ENCODE measurements at places on chromosomes 5 and 9.

DNA sequence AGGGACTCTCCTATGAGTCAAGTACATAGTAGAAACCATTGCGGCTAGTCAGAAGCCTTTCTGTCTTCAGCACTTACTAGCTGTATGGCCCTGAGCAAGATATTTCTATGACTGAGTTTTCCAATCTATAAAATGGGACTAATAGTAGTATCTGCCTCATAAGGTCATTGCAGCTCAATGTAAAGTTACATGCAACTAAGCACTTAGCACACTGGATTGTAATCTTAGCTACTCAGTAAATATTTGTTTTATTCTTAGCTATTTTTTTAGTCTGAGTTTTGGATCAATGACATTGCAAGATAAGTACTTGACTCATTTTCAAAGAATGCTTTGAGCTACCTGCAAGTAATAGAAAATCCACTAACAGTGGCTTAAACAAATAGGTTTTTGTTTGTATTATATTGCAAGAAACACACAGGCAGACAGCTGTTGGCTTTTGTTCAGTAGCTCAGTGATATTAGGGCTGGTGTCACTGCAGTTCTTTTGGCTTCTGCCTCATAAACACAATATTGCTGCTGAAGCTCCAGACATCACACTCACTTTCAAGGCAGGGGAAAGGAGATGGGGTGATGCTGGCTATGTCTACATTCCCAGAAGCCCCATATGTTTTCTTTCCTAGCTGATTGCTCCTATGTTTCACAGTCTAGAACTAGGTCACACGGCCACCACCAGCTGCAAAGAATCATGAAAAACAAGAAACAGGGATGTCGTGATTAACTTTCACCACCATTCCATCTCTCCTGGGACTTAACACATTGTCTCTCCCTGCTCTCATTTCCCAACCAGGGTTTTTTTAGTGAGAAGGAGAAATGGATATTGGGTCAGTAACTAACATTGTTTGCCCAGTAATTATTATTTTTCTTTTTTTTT, 26.9 kb upstream of the FAT2 start:
- no peak for DNase-seq

- no peak for DNase-seq
These were observed 76.2 kb upstream of the PTPN3 start for GRCh38 chr9:109574061-109574882.

DNA sequence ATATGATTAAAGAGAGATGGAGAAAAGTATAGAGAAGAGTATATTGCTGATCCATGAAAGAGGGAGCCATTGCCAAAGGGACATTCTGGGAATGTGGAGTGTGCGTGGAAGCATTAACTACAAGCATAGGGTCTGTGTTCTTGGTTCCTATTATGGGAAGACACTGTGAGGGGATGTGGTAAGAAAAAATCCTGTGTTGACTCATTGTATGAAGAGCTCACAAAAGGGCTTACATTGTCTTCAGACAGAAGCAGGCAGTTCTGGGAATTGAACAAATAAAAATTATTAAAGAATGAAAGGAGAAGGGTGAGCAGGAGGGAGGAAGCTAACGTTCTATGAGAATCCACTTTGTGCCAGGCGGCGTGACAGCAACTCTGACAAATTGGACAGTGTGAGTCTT, 250.4 kb upstream of the CHD1 start:
- no peak for DNase-seq

GRCh38 chr5:2575871-2576270, 175.6 kb downstream of the IRX2 start:
- no peak for DNase-seq

DNA sequence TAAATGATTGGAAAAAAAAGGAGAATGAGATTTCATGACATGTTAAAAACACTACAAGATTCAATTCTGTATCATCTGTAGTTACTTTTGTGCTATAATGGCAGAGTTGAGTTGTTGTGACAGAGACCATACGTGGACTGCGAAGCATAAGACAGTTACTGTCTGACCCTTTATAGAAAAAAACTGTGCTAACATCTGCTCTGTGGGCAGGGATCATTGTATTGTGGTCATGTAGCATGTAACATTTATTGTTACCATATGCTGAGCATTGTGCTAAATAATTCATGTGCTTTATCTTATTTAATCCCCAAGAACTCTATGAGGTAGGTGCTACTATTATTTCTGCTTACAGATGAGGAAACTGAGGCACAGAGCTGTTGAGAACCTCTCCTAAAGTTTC, 147.3 kb upstream of the HMHB1 start:
- no peak for DNase-seq

- DNase-seq: no peak
These were observed 7.7 kb upstream of the NR5A1 start for GRCh38 chr9:124514874-124515273.

- no peak for DNase-seq
These were observed 99.4 kb upstream of the HAND1 start for GRCh38 chr5:154577416-154577815.

GRCh38 chr9:10274988-10275387, 337.8 kb downstream of the PTPRD start:
- no peak for DNase-seq

DNA sequence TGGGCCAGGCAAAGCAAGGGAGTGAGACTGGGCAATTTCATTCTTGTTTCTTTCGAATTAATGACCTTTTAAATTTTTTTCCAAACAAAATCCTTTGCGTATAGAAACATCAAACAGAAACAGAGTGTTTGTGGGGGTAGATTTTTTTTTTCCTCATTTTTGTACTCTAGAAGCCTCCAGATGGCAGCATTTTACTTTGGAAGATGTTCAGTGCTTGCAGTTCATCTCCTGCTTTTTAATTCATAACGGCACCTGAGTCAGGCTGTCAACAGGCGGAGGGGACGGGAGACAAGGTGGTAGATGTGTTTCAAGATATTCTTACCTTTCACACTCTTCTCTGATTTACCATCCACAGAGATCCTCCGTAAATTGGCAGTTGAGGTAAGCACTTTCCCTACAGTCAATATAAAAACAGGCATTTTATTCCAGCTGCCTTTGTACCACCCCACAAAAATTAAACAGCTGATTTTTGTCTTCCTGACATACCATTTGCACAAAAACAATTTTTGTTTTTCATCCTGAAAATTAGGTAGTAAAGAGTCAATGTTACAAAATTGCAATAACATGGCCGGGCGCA, 99.5 kb upstream of the FBXL17 start:
- DNase-seq: no peak

GRCh38 chr5:146103594-146103993, 1.8 kb downstream of the PLAC8L1 start:
- DNase-seq: no peak

DNA sequence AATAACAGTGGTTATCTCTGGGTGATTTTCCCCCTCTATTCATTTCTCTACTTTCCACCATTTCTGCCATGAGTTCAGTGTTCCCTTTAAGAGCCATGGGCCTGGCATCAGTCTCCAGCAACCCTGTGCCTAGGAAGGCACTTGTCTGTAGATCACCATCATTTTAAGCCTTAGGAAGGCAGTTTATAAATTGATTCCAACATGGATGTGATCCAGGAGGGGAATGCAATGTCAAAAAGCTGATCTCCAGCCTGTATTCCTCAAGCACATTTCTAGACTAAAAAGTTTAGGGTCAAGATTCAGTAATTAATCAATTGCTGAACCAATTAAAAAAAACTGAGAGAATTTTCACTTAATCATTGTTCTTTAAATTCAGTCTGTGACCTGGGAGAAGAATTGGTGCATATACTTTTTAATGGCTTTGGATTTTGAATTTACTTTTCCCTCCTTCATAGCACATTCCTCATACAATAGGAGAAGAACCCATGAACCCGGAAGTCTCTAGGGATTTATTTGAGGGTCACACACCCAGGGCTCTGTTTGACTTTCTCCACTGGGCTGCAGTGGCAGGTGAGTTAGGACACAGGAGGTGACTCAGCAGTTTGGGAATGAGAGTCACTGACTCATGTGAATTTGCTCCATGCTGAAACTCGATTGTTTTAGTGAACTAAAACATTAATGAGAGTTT, 6.1 kb upstream of the ERMP1 start:
- DNase-seq: no peak

DNA sequence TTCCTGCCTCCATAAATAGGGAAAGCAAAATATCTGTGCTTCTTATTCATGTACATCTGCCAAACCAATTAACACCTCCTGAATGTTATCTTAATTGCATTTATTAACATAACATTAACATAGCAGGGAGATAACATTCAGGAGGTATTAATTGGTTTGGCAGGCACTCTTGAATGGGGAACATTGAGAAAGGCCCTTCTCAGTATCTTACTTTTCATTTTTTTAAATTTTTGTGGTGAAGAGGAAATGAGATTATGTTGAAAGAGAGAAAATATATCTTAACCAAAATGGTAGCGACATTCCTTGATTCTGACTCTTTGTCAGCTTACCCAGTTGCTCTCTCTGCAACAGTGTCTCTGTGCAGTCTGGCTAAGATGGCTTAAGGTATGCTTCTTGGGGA, 100.4 kb upstream of the TLE1 start:
- DNase-seq: no peak

DNA sequence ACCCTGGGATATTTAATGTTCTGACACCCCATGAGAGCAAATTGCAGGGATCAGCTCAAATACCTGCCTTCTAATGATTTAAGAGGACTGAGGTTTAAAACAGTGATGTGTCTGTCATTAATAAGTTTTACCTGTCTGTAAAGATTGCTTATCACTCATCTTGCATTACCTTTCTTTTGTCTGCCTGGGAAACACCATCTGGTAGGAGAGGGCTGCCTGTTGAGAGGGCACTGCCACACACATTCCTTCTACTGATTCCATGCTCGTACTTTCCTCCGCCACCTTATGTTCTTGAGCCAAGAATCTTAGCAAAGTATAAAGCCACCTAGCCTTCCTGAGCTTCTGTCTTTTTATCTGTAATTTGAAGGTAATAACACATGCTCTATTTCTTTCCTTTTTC, 118.6 kb downstream of the KCTD16 start:
- DNase-seq: no peak

DNA sequence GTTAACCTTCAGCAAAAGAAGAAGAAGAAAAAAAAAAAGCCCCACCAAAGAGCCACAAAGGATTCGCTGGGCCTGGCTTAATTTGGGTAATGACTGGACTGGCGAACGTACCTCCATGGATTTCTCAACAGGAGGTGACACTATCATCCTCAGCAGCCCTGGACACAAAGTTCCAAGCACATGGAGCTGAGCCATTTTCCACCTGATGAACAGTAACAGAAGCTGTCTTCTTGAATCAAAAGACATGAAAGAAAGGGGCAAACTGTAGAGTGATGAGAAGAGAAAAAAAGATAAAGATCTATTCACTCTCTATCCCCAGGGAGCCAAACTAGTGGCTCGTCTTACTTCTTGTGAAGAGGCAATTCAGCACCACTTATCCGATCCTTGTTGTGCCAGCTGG, 150.2 kb upstream of the TRPM3 start:
- no peak for DNase-seq

- DNase-seq: no peak
These were observed 478.8 kb upstream of the TNC start for GRCh38 chr9:115596746-115597080.

GRCh38 chr5:58918021-58918729, 335.3 kb downstream of the RAB3C start:
- DNase-seq: no peak

- no peak for DNase-seq
These were observed 150.4 kb upstream of the PCSK5 start for GRCh38 chr9:75739884-75740611.

DNA sequence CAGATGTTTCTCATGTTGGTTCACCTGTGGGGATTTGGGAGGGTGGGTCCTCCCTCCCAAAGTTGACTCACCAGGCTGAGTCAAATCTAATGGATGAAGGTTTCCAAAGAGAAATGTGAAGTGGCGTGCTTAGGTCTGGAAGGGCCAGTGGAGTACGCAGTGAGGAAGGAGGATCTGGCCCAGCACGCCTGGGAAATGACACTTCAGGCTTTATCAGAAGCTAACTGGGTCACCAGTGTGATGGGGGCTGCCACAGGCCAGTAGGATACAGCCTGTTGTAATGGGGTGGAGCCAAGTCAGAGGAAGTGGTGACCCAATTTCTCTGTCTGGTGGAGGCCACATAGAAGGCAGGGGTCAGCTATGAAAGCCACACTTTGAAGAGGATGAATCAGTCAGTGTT, 18.0 kb downstream of the POLR1E start:
- no peak for DNase-seq

DNA sequence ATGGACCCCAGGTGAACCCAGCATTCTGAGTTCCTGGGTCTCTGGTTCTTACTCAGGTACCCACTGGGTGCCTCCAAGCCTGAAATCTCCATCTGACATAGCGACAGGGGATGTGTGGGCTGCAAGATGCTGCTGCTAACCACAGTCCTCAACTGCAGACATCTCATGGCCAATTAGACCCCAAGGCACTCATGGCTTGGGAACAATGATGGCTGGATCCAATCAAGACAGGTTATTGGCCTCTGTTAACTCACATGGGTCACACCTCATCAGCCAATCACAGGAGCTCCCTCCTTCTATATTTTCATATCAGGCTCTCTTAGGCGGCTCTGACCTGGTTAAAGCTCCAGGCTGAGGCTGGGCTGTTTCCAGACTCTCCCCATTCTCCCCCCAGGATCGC, 57.0 kb downstream of the CXXC5 start:
- no peak for DNase-seq

- no peak for DNase-seq
These were observed 128.7 kb upstream of the OTULINL start for GRCh38 chr5:14452685-14453454.

DNA sequence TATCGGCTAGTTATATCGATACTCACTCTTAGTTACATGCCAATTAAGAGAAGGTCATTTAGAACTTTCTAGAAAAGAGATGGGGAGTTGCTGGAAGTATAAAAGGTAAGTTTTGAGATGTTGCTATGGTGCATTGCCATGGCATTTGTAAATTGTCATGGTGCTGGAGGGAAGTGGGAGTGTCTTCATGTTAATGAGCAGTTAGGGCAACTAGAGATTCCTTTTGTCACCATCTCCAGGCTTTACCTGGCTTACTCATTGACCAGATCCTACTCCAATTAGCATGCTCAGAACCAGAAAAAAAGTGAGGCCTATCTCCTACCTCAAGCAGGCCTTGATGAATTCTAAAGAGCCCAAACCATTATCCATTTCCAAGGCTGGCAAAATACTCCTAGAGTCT, 82.8 kb downstream of the PRR16 start:
- no peak for DNase-seq

GRCh38 chr5:119074419-119074818, 3.5 kb downstream of the DMXL1 start:
- no peak for DNase-seq

GRCh38 chr5:142481410-142481809, 156.6 kb upstream of the SPRY4 start:
- DNase-seq: no peak

DNA sequence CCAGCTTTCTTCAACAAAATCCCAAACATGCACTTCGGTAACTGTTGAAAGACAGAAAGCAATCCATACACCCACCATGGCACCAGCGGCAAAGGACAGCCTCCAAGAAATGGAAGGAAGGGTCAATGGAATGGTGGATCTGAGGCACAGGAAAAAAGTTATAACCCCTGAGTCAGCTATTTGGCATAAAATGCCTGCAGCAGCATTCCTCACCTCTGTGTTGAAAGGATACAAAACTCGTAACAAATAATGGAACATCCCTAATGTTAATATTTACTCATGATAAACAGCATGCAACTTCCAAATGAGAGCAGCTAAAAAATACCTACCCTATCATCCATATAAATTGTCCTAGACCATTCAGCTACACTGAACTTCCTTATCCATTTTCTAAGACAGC, 9.4 kb downstream of the FBXW11 start:
- no peak for DNase-seq
